ENCODE measurements at places on chromosomes 1 and 21. TPM values are rescaled to one million over a fixed set of nuclear protein-coding genes. Genes with fewer than 3 reads are reported as not detected.

Gene LMOD1
- 23.3 TPM for total RNA-seq

Gene HUNK
- 10.7 TPM for total RNA-seq

Gene OR2AK2
- total RNA-seq: not detected

Gene SPRR1A
- total RNA-seq: not detected
